ENCODE measurements at places on chromosomes 4 and X. TPM values are rescaled to one million over a fixed set of nuclear protein-coding genes. Genes with fewer than 3 reads are reported as not detected.

Gene FAM114A1
- 1.6 TPM for total RNA-seq

Gene EFHC2
- total RNA-seq: 3.4 TPM

Gene NXF3
- total RNA-seq: not detected

Gene MAGEB6
- total RNA-seq: not detected

Gene ITGB1BP2
- total RNA-seq: 3.9 TPM

Gene CT45A5
- not detected for total RNA-seq

Gene GRIA2
- not detected for total RNA-seq

Gene FABP2
- total RNA-seq: 0.38 TPM

Gene ESX1
- not detected for total RNA-seq

Gene SRPK3
- not detected for total RNA-seq

Gene PHKA1
- total RNA-seq: 0.48 TPM

Gene MXRA5
- not detected for total RNA-seq

Gene F8A3
- 0.20 TPM for total RNA-seq

Gene IQCM
- total RNA-seq: not detected

Gene RAB40A
- total RNA-seq: not detected
